ENCODE measurements at places on chromosomes 7 and 10.

GRCh38 chr10:74846958-74847357 lies 20.6 kb downstream of the KAT6B start:
- no peak for DNase-seq

DNA sequence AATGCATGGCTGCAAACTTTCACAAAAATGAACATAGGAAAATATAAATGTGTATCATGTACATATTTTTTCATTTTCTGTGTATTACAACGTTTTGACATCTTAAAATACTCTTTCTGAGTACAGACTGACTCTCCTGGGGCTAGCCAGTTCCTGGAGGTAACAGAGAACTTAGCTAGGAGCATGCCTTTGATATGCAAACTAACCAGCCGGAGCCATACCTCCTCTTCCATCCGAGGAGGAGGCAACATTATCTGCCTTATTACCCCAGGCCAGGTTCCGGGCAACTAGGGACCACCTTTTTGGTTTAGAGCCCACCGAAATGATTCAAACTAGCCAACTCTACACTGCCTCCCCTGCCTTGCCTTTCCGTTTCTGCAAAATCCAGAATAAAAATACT lies 33.7 kb upstream of the HECW1 start:
- no peak for DNase-seq

- DNase-seq: no peak
These were observed 81.9 kb upstream of the DNAAF5 start for GRCh38 chr7:644381-645305.

DNA sequence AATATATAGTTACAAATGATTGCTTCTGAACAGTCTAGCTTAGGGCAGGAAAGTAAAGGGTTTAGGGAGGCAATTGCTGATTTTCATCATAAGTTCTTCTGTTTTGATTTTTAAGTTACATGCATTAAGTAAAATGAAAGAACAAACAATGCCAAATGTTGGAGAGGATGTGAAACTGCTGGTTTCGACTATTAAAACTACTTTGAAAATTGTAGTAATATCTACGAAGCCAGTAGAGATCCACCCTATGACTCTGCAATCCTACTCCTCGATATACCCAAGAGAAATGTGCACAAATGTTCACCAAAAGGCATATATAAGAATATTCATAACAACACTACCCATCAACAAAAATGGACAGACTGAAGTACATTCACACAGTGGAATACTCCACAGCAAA lies 24.3 kb downstream of the PDZD8 start:
- no peak for DNase-seq

DNA sequence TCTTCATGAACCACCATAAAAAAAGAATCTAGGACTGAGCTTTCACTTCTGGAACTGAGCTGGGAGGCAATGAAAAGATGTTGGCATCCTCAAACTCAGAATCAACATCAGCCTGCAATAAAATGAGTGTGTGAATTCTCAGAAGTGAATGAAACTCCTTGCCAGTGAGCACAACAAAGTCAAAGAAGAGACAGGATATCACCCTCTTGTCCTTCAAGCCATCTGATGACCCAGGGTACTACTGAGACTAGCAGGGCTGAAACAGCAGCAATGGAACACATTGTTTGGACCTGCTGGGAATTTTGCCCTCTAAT lies 13.0 kb downstream of the SLC25A13 start:
- no peak for DNase-seq

GRCh38 chr7:15407910-15408309 lies 153.9 kb downstream of the AGMO start:
- no peak for DNase-seq

- no peak for DNase-seq
These were observed 661.5 kb downstream of the KCNMA1 start for GRCh38 chr10:76976142-76976541.

- no peak for DNase-seq
These were observed 36.5 kb downstream of the GLUD1 start for GRCh38 chr10:87058171-87058570.

DNA sequence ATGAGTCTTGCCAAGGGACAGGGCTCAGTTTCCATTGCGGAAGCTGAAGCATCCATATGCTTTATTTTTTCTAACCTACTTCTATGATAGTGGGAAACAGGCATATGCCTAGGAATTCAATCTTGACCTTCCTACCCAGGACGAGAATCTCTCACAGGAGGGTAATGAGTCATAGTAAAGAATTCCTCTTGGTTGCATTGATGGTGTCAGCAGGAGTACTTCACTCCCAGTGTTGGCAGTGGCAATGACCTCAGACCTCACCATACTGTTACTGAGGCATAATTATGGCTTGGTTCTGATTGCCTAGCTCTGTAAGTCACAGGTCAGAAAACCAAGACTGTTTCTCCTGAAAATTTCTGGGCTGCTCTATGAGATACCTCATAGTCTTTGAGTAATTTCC lies 552.9 kb downstream of the ARL4A start:
- DNase-seq: peak; percentile 79

DNA sequence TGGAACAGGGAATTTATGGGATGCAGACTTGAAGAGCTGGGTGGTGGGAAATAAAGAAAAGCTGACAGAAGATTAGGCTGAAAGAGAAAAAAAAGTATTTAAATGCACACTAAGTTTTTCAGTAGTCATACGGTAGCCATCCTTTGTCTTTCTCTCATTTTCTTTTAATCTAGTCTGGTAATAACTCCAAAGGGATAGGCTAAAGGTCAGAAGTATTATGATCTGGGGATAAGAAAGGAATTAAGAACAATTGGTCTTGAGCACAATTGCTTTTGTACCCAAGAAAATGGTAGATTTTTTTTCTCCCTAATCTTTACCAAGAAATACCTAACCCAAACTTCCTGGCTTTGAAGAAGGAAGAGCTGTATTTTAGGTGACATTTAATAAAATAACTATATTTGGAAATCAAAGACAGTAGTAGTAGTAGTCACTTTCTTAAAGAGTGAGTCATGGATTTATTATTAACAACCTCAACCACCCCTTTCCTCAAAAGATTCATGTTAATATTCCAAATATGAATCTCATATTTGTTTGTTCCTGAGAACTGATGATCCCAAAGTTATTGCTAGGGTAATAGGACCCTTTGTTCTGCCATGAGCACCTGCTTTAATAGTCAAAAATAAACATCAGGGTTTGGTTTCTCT lies 120.2 kb upstream of the ODAD2 start:
- DNase-seq: no peak

- no peak for DNase-seq
These were observed 47.4 kb upstream of the MTURN start for GRCh38 chr7:30087371-30087770.

GRCh38 chr10:60495338-60496055 lies 105.8 kb upstream of the ANK3 start:
- no peak for DNase-seq

- no peak for DNase-seq
These were observed 1157.6 kb upstream of the CELF2 start for GRCh38 chr10:9860045-9860444.

DNA sequence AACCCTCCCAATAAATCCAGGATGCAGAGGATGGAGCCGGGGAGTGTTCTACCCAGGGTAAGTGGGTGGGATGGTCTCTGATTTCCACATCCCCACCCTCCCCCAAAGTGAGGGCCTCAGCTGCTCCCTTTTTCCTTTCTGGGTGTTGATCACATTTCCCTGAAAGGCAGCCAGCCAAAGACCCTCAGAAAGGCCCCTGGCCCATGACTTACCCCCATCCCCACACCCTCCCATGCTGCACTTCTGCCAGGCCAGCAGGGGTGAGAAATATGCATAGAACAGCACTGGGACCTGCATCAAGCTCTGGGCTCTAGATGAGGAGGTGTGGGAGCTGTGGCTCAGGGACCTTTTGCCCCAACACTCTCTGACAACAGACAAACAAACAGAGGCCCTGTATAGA lies 927.3 kb upstream of the ZNF722 start:
- no peak for DNase-seq

- no peak for DNase-seq
These were observed 40.9 kb downstream of the C1GALT1 start for GRCh38 chr7:7223250-7223649.

- DNase-seq: peak; percentile 75
These were observed 181.3 kb upstream of the FOXK1 start for GRCh38 chr7:4500812-4501211.

- peak; percentile 57 for DNase-seq
These were observed 13.6 kb upstream of the BPGM start for GRCh38 chr7:134632937-134633540.

- no peak for DNase-seq
These were observed 103.8 kb downstream of the DGKI start for GRCh38 chr7:137743021-137743420.

DNA sequence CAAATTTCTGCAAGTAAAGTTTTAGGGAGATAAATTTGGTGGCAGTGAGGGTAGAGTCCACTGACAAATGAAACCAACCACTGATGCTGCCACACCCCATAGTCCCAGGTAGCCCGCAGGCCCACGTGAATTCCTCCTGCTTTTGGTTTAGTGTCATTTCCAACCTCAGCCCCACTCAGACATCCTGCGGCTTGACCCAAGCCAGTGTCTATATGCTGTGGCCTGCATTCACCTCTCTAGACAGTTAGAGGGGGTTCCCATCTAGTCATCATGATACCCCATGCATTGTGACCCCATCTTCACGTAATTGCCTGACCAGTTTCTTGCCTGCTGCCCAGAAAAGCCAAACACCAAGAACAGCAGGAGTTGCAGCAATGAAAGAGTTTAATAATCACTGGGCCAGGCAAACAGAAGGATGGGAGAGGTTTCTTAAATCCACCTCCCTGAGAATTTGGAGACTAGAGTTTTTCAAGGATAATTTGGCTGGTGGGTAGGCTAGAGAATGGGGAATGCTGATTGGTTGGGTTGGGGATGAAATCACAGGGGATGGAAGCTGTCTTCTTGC lies 332.0 kb upstream of the GALNT17 start:
- no peak for DNase-seq

DNA sequence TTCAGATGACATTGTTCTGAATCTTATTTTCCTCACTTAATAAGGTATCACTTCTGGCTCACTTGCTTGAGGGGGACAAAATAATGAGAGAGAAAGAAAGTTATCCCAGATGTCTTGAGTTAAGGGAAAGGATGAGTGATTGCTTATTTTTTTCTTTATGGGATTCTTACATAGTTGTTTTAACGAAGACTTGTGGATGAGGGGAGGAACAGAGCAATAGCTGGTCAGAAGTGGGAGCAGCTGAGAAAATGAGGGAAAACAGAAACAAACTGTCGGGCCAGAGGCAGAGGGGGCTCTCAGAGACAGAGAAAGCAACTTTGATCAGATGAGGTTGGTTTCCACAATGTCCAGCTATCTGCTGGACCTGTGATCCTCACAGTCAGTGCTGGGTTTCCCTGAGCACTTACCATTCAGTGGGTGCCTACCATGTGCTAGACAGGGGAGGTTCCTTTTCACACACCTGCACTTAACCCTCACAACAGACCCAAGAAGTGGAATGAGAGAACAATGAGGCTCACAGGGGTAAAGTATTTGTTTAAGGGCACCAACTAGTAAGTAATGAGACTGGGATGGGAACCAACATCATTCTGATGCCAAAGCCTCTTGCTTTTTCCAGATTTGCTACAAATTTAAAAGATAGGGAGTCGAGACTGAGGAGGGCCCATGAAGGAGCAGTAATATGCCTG lies 64.2 kb downstream of the BICC1 start:
- DNase-seq: no peak

- no peak for DNase-seq
These were observed 39.0 kb downstream of the PPP1R3C start for GRCh38 chr10:91593834-91594233.

DNA sequence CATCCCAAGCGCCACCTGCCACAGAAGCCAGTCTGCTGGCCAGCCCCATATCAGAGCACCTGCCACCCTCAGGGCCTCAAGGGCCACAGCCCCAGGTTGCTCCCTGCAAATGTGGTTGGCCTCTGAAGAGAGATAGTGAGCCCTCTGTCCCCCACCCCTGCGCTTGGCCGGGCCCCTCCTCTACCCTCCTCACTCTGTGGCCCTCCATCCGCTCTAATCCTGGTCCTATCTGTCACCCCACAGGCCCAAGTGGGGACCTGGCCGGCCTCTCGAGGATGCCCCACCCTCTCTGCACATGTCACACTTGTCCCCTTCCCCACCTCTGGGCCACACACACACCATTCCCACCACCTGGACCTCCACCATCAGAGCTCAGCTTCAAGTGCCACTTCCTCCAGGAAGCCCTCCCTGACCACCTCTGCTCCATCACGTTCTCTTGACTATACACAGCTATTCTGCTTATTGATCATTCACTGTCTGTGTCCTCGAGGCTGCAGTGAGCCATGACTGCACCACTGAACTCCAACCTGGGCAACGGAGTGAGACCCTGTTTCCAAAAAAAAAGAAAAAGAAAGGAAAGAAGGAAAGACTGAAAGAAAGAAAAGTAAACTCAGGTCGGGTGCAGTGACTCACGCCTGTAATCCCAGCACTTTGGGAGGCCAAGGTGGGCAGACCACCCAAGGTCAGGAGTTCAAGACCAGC lies 42.4 kb downstream of the TNRC18 start:
- no peak for DNase-seq

DNA sequence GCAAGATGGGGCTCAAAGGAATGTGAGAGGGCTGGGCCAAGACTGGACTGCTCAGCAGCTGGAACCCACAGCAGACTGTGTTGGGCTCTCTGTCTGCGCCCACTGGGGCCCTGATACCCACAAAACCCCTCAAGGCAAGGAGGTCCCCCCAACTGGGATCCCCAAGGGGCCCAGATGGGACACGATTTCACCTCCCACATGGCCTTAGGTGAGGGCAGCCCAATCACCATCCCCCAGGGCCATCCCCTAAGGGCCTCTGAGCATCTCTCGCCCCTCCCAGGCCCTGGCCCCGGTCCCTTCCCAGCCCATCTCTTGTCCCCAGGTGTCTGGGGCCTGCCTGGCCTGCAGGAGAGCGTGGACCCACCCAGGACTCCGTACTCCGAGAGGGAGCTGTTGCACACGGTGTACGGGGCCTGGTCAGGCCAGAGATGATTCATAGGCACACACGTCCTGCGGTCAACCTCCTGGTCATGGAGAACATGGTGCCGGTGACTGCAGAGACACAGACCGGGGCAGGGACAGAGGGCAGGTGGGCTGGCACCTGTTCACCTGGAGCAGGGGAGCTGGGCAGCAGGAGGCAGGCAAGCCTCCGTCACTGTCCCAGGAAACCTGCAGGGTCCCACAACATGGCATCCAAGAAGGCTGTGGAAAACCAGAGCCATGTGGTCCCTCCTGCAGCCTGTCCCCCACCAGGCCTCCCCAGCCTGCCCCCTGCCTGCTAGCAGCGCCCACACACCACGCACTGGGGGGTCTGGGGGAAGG lies 21.6 kb downstream of the OGDHL start:
- no peak for DNase-seq

GRCh38 chr10:61937631-61938351 lies 36.3 kb downstream of the ARID5B start:
- no peak for DNase-seq

GRCh38 chr10:79131836-79132631 lies 63.3 kb downstream of the ZMIZ1 start:
- DNase-seq: no peak

- DNase-seq: no peak
These were observed 1.1 kb upstream of the VOPP1 start for GRCh38 chr7:55573234-55573900.

DNA sequence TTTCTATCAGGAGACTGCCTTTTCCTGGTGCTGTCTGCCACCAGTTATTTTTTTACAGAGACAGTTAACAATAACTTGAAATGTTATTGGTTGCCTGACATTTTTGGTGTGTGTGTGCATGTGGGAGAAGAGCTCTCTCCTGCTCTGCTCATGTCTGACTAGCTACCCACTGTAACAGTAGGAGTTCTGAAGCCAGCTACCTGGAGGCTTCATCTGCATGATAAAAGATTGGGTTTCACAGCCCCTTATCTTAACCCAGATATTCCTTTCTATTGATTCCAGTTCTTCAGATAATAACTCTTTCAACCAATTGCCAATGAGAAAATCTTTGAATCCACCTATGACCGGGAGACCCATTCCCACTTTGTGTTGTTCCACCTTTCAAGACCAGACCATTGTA lies 237.4 kb upstream of the PPP1R3A start:
- DNase-seq: no peak

Data from islet precursor cell (in vitro differentiated cells).